Head of caudate nucleus (tissue), 42 donors: ENCODE measurements at places on chromosomes 16 and 17.

- no peak for DNase-seq
Observed at GRCh38 chr17:39212195-39212810, 12.2 kb downstream of the RPL19 start.

GRCh38 chr16:160691-161190, 5.0 kb upstream of the HBM start:
- DNase-seq: no peak

GRCh38 chr16:55944377-55944802, 69.2 kb upstream of the CES5A start:
- DNase-seq: peak; percentile 84

DNA sequence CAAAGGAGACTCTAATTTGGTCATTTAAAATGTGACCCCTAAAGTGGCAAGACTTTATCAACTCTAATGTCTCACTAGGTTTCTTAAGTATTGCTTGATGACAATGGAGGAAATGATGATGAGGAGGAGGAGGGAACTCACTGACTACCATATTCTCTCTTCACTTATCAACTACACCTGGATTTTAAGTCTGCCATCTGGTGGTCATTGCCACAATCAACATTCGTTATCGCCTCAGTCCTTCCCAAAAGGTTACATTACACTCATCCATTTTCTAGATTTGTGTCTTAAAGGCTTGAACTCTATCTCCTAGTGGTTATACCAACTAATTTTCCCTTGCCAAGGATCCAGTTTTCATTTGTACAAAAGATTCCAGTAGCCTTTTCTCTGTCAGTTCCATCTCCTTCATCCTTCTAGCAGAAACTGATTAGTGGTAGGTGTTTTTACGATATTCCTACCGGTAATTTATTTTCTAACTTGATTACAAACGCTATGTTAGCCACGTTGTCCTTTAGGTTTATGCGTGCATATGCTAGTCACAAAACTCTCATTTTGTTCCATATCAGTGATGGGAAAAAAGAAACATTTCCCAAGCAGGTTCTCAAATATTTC, 114.6 kb upstream of the NOG start:
- DNase-seq: peak; percentile 5

- DNase-seq: no peak
Observed at GRCh38 chr17:82151106-82151957, 53.3 kb upstream of the FASN start.

DNA sequence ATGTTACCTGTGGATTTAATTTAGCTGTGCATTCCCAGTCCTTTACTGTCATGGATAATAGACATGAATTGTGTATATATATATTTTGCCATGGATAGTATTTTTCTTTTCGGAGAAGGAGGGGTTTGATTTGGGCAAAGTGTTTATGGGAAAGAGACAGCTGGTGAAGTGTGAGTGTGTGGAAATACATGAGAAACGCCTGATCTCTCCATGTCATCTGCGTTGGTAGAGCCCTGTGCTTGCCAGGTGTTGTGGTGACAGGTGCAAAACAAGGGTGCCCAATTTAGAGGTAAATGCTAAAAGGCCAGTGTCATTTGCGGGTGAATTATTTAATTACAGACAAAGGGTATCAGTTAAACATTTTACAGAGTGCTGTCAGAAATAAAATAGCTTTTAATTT, 23.4 kb downstream of the NDEL1 start:
- DNase-seq: no peak

DNA sequence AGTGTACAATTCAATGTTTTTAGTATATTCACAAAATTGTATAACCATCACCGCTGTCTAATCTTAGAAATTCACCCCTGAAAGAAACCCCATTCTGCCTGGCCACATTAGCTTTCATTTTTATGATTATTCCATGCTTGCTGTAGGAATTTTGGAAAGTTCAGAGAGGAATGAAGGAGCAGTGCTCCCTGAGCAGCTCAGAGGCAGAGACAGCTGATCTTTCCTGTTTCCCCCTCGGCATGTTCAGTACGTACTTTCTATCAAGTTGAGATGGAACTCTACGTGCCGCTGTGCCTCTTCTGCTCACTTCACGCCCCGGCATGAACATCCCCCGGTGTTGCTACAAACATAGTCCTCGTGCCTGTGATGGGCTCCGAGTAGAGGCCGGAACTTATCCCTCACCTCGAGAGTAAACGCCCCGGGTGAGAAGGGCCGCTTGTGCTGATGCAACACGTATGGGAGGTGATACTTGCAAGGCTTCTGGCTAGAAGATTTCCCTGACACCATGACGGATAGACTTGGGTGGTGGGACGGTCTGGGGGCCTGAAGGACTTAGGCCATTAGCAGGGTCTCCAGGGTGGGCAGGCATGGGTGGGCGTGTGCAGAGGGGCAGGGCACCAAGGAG, 79.2 kb upstream of the CIBAR2 start:
- no peak for DNase-seq

DNA sequence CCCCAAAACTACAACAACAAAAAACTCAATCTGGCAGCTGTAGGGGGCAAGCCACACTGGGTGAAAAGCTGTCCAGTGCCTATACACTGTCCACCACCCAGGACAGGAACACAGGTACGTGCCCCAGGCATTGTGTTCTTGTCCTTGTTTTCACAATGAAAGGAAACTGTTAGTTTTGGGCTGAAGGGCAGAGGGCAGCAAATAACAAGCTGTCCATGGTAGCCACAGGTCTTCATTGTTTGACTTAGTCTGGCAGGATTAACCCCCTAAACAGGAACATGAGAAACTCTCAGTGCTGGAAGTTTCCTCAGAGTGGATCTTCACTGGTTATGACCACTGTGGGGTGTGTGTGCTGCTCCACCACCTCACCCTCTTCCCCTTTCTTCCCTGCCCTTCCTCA, 224.6 kb upstream of the N4BP1 start:
- no peak for DNase-seq

GRCh38 chr17:82058230-82058854, 6.6 kb downstream of the GPS1 start:
- DNase-seq: no peak

DNA sequence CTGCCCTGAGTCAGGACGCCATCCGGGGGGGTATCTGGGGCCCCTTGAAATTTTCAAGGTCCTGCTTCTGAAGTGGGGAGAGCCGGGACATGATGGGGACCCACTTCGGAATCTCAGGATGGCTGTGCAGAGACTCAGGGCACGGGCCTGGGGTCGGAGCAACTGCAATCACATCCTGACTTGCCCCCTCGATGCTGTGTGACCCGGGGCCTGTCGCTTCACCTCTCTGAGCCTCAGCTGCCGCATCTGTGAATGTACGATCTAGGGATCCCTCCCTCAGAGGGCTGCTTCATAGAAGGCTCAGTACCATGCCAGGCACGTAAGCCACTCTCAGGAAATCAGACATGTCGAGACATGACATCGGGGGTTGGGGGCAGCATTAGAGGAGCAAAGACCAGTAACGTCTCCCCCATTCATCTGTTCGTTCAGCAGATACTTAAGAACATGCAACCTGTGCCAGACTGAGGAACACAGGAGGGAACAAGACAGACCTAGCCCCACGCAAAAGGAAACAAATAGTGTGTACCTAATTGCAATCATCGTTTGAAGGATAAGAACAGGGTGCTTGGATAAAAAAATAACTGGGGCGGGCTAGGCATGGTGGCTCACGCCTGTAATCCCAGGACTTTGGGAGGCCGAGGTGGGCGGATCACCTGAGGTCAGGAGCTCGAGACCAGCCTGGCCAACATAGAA, 229.6 kb downstream of the PARN start:
- DNase-seq: no peak

DNA sequence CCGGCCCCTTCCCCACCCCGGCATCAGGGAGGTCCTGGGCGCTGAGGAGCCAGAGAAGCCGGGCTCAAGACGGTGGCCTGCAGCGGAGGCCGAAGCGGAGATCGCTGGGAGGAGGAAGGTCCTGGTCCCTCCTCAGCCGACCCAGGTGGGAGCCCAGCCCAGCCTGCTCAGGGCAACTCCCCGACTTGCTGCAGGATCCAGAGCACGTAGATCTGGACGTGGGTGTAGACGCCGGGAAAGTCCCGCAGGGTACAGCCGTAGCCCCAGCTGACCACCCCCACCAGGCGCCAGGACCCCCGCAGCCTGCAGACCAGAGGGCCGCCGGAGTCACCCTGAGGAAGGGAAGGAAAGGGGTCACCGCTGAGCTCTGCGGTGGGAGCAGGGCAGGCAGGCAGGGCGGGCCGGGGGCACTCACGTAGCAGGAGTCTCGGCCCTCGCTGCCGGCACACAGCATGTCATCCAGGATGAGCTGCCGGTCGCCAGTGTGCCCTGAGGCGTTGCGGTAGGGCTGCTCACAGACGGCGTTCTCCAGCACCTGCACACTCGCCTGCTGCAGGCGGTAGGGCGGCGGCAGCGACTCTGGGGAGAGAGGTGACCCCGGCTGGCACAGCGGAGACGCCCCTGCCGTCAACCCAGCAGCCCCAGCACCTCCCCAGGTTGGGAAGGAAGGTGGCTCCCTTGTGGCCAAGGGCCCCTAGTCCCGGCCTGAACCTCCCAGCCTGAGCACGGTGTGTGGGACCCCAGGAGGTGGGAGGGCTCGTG, 5.4 kb downstream of the TPSD1 start:
- DNase-seq: no peak

DNA sequence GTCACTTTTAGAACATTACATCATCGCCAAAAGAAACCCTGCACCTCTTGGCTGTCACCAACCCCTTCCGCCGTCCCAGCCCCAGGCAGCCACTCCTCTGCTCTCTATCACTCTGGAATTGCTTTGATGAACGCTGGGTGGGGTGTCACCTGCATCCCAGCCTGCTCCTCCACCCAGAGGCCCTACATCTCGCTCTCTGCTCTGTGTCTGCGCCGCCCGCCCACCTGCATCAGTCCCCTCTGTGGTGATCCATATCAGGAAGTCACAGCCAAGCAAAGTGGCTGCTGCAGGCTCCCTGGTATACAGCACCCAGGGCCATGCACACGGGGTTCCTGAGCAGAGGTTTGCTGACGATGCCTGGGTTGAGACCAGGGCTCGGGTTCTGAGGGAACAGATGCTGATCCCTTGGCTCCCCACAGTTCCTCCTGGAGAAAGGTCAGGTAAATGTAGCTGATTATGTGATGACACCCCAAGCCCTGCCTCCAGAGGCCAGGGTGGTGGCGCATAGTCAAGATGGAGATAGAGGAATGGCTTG, 30.8 kb downstream of the MPRIP start:
- DNase-seq: no peak

DNA sequence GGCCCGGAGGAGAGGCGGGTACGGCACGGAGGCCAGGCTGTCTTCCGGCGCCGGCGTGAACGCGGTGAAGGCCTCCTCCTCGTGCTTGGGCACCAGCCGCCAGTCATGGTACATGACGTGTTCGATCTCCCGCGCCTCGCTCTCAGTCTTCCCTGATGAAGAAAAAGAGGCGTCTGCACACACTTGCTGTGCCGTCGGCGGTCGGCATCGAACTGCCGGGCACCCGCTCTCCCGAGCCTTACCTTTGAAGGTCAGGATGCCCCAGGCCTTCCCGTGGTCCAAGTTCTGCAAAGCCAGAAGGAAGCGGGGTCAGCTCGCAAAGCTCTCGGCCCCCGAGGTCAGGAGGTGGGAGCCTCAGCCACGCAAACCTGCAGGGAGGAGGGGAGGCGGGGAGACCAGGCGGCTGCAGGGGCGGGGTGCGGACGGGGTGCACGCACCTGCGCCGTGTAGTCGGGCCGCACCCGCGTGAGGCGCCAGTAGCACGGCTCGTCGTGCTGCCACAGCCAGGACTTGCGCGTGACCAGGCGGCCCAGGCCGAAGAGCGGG, at the start of gene EME2:
TSS of gene EME2 (plus strand) at position 449 of the 546 bp plus-strand sequence. CDS start 418 bp downstream, outside the sequence.
- DNase-seq: no peak

- no peak for DNase-seq
Observed at GRCh38 chr17:69900829-69901228, 174.2 kb upstream of the KCNJ16 start.

DNA sequence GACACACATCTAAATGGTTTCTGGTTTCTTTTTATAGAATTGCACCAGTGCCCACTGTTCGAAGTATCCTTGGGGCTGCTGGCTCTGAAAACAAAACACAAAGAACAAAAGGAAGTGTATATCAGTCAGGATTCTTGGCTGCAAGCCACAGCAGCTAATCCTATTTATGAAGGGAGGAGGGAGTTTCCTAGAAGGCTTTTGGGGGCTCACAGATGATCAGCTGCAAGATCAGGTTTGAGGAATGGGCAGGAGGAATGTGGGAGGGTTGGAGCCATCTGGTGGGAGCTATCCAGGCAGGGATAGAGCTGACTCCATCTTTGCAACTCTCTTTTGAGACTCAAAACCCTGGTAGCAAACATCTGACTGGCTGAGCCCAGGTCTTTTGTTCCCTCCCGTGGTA, 118.3 kb upstream of the EEF2KMT start:
- no peak for DNase-seq

GRCh38 chr16:2333772-2334379, 6.7 kb downstream of the ABCA3 start:
- no peak for DNase-seq

- DNase-seq: no peak
Observed at GRCh38 chr17:68204736-68205135, 43.1 kb upstream of the AMZ2 start.

DNA sequence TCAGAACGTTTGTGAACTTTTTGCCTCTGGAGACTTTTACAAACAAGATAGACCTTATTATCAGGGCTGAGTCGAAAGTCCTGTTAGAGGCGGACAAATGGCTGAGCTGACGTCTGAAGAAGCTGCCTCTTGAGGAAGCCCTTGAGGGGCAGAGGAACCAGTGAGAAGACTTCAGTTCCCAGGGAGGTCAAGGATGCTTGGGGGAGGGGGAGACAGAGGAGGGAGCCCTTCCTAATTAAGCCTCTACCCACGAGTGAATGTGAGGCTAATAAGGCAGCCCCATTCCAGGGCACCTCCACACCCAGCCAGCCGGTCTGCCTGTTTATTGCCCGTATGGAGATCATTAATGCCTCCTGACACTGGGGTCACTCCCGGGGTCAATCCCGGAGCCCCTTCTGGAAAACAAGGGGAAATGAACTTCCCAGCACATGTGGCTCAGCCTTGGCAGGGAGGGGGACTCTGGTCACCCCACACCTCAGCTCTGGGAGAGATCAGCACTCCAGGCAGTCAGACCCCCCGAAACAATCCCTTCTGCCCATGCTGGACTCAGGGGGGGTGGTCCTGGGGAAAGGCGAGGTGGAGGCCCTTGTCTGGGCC, 9.2 kb upstream of the TBX4 start:
- no peak for DNase-seq

DNA sequence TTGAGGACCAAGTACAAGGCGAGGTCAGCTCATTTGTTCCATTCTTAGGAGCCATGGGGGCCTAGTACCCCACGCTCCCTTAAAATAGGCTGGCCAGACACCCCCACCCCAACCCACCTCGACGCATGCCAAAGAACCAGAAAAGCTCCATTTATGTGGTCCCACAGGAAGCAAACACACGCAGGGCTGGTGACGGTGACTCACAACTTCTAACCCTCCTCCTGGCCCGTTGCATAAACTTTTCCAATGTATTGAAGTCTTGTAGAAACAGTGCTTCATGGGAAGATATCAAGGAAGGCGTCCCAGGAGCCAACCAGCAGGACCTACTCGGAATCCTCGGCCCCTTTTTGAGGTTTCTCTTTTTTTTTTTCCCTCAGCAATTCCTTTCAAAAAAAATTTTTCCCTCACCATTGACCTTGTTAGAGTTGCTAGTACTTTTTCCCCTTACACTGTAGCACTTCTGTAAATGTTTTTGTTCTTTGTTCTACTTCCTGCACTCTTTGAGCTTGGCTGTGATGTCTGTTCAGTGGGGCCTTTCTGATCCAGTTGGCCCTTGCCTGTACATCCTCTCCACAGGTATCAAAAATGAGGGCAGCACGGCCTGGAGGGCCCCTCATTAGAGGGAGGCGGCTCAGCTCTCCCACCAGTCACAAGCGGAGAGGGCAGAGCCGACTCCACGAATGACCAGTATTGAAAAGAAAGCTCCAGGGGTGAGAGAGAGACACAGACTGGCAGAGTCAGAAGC, 208.3 kb downstream of the RGS9 start:
- DNase-seq: no peak

GRCh38 chr16:55834049-55834448, 1.2 kb upstream of the CES1 start:
- no peak for DNase-seq
